A549 treated with AZD2906 at 1 μM for 4 hours (cell line): ENCODE measurements at places on chromosomes 2 and 18. TPM values are rescaled to one million over a fixed set of nuclear protein-coding genes. Genes with fewer than 3 reads are reported as not detected.

The HK2 gene
- 0.76 to 1.2 TPM (median 0.84 TPM) in 5 replicates for total RNA-seq

The ZSWIM2 gene
- not detected in 5 replicates for total RNA-seq

The POTEI gene
- 0.01 TPM in 1 of 5 replicates, not detected in the others for total RNA-seq

The SLC4A5 gene
- 0.15 to 0.47 TPM (median 0.24 TPM) in 5 replicates for total RNA-seq

The CLEC4F gene
- not detected in 5 replicates for total RNA-seq

The DYNC1I2 gene
- 62.5 to 84.0 TPM (median 72.8 TPM) in 5 replicates for total RNA-seq

The CABLES1 gene
- total RNA-seq: 13.1 to 17.0 TPM (median 14.8 TPM) in 5 replicates

The RASGRP3 gene
- 0.58 to 0.98 TPM (median 0.72 TPM) in 5 replicates for total RNA-seq

The UGT1A4 gene
- total RNA-seq: 0.06 to 0.11 TPM (median 0.06 TPM) in 3 of 5 replicates, not detected in the others

The ALPP gene
- 16.1 to 18.1 TPM (median 16.2 TPM) in 5 replicates for total RNA-seq

The SCN2A gene
- total RNA-seq: 0.03 TPM in 1 of 5 replicates, not detected in the others

The RAB1A gene
- total RNA-seq: 204 to 236 TPM (median 234 TPM) in 5 replicates

The ST6GAL2 gene
- total RNA-seq: 9.5 to 16.9 TPM (median 13.1 TPM) in 5 replicates

The NAT8 gene
- total RNA-seq: not detected in 5 replicates

The ACTR2 gene
- total RNA-seq: 136 to 179 TPM (median 155 TPM) in 5 replicates

The ASIC4 gene
- total RNA-seq: 0.04 to 0.07 TPM (median 0.05 TPM) in 5 replicates

The GIGYF2 gene
- total RNA-seq: 22.6 to 29.0 TPM (median 26.3 TPM) in 5 replicates

The ERICH2 gene
- not detected in 5 replicates for total RNA-seq

The TMEM198 gene
- total RNA-seq: 0.62 to 1.2 TPM (median 0.96 TPM) in 5 replicates

The TFCP2L1 gene
- 23.4 to 29.7 TPM (median 25.7 TPM) in 5 replicates for total RNA-seq

The ANKRD53 gene
- total RNA-seq: 0.06 to 0.16 TPM (median 0.12 TPM) in 4 of 5 replicates, not detected in the other

The HOXD8 gene
- 5.0 to 6.2 TPM (median 5.3 TPM) in 5 replicates for total RNA-seq

The FAM110C gene
- total RNA-seq: 0.17 to 0.40 TPM (median 0.32 TPM) in 5 replicates

The SIX2 gene
- total RNA-seq: 1.5 to 2.8 TPM (median 2.2 TPM) in 5 replicates

The RAB17 gene
- 0.14 to 0.43 TPM (median 0.28 TPM) in 5 replicates for total RNA-seq

The POTEJ gene
- total RNA-seq: not detected in 5 replicates

The CIB4 gene
- 0.17 to 0.19 TPM in 2 of 5 replicates, not detected in the others for total RNA-seq

The MZT2A gene
- 120 to 224 TPM (median 213 TPM) in 5 replicates for total RNA-seq

The PLGLB2 gene
- 0.10 to 0.33 TPM (median 0.19 TPM) in 5 replicates for total RNA-seq

The HOXD13 gene
- total RNA-seq: 0.07 to 0.27 TPM (median 0.18 TPM) in 5 replicates

The PIK3C3 gene
- total RNA-seq: 18.7 to 20.8 TPM (median 19.5 TPM) in 5 replicates

The PCARE gene
- total RNA-seq: not detected in 5 replicates

The KANSL1L gene
- total RNA-seq: 0.57 to 0.80 TPM (median 0.66 TPM) in 5 replicates

The MLPH gene
- 232 to 335 TPM (median 309 TPM) in 5 replicates for total RNA-seq

The GALR1 gene
- not detected in 5 replicates for total RNA-seq

The VSNL1 gene
- not detected in 5 replicates for total RNA-seq

The POTEF gene
- not detected in 5 replicates for total RNA-seq

The CTDP1 gene
- 14.2 to 17.1 TPM (median 15.9 TPM) in 5 replicates for total RNA-seq
